ENCODE measurements at places on chromosomes 2 and 18.

GRCh38 chr2:11154016-11154922, 998 bp upstream of the SLC66A3 start:
- DNase-seq, result no peak

DNA sequence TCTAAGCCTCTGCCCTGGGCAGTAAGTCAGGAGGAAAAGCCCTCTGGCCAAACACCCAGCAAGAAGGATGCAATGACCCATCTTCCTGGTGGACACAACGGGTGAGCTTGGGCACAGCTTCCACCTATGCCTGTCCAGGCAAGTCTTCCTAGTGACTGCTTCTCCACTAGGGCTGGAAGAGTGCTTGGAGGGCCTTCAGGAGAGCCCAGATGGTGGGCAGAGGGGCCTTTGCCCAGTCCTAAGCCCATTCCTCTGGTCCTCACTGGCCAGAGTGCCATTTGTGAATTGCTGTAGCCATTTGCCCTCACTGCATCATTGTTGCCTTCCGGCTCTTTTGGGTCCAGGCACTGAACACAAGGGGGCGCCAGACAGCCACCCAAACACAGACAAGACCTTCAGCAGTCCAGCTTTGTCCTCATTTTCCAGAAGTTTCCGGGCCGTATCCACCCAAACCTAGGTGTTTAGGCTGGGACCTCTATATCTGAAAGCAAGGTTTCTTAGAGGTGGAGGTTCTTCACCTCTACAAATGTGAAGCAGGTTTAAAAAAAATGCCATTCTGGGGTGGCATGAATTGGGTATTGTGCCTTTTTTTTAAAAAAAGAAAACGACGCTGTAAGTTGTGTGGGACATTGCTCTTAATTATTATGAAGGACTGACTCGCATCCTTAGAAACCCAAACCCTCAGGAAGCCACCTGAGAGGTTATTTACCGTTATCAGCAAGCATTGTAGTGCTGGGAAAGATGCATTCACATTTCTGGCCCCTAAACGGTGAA, 29.5 kb downstream of the PAX8 start:
- peak; percentile 89 for DNase-seq

GRCh38 chr2:121189661-121190381, 95.2 kb downstream of the TFCP2L1 start:
- no peak for DNase-seq

- peak; percentile 47 for DNase-seq
Measured at GRCh38 chr2:236642125-236642524, 72.5 kb downstream of the ACKR3 start.

DNA sequence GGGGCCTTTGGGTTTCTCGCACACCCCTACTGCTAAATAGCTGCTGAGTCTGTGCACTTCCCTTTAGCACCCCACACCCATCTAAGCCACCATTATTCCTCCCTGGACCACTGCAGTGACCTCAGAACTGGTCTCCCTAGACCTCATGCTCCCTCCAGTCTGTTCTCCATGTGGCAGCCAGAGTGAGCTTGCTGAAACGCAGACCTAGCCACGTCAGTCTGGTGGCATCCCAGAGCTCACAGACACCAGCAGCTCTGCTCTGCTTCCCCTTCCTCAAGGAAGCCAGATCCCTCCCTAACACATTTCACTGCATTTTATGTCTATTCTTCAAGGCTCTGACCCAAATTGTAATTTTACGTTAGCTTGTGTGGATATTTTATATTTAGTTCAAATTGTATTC, 144.4 kb downstream of the DYSF start:
- DNase-seq, result peak; percentile 67
